ENCODE measurements at places on chromosomes 1 and 21.

DNA sequence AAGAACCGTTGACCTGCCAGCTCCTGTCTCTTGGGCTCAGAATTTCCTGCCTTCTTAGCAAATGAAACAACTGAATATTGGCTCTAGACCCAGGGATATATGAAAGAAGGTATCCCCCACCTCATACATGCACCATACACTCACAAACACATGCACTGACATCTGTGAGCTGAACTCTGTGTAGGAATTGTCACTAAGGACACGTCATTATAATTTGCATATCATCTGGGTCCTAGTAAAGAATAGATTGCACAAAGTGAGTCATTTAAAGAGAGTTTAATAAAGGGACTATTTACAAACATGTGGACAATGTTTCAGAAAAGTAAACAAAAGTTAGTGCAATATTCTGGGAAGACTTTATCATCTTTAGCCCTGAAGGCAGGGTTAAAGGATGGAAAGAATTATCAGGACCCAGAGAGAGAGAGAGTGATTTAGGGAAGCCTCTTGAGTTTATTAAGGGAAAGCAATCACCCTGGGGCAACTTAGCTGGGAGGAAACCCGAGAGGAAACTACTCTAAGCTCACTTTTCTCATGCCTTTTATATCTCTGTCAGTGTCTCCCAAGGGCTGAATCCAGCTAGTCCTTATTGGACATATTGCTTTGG is 74.1 kb upstream of the PLA2G4A start:
- H3K4me3 ChIP-seq, result no peak overlapping the region
- no peak for DNase-seq
- H3K27me3 ChIP-seq, result no peaks in the 10 kb centered on the region
- no peaks in the 10 kb centered on the region for H3K4me1 ChIP-seq
- H3K36me3 ChIP-seq, result no peaks in the 10 kb centered on the region
- no peak overlapping the region for H3K27ac ChIP-seq

DNA sequence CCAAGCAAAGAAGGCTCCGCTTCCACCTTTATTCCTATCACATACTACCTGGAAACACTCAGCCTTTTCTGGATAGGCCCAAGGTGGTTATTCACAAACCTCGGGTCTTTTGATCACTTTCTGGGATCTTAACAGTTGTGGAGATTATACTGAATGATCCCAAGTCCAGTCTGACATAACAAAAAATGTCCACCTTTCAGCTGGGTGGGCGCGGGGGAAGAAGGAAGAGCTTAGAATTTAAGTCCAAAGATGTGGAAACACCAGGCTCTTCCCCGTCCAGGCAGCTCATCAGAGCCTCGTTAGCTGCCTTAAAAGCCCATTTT is 338 bp upstream of the C1orf53 start:
- H3K4me1 ChIP-seq, result peaks cover 21% of the 10 kb centered on the region
- H3K4me3 ChIP-seq, result peak overlapping the region; percentile 82
- peaks cover 61% of the 10 kb centered on the region for H3K27me3 ChIP-seq
- no peak for DNase-seq
- H3K36me3 ChIP-seq, result no peaks in the 10 kb centered on the region

- no peak for DNase-seq
- H3K36me3 ChIP-seq, result no peaks in the 10 kb centered on the region
- H3K4me1 ChIP-seq, result no peaks in the 10 kb centered on the region
- no peak overlapping the region for H3K4me3 ChIP-seq
- H3K27me3 ChIP-seq, result peaks cover 17% of the 10 kb centered on the region
- no peak overlapping the region for H3K27ac ChIP-seq
Observed at GRCh38 chr1:30895944-30896660, 12.5 kb downstream of the SDC3 start.

DNA sequence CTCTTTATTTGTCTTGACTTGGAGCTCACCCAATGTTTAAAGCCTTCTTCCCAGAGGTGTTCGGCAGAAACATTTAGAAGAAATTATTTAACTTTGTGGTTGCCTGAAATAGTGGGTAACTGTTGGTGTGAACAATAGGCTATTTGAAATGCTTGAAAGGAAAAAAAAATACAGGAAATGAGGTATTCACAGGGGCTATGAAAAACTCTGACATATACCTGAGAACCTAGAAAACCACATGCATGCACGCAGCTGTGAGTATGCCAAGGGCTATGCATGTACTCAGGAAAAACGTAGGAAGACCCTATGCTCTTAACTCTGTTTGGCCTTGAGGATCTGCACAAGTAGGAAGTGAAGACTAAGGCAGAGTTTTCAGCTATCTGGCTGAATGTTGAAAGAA is 16.4 kb upstream of the RNF186 start:
- H3K36me3 ChIP-seq, result no peaks in the 10 kb centered on the region
- H3K4me3 ChIP-seq, result no peak overlapping the region
- no peaks in the 10 kb centered on the region for H3K4me1 ChIP-seq
- no peak for DNase-seq

DNA sequence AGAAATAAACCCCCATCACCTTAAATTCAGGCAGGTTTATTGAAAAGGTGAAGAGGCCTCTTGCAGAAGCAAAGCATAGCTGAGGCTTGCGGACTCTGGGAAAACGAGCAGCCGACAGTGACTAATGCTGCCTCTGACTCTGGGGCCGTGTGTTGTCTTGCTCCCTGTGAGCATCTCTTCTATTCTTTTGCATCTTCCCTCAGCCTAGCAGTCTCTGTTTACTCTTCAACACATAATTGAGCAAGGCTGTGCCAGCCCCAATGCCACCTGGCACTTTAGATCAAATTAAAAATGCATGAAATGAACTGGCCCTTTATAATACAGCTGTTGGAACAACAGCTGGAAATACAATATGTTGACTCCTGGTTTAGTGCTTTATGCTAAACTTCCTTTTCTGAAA is 18.4 kb upstream of the REG4 start:
- H3K4me3 ChIP-seq, result no peak overlapping the region
- no peak overlapping the region for H3K27ac ChIP-seq
- H3K27me3 ChIP-seq, result peaks cover 12% of the 10 kb centered on the region
- DNase-seq, result no peak
- H3K36me3 ChIP-seq, result no peaks in the 10 kb centered on the region
- no peaks in the 10 kb centered on the region for H3K4me1 ChIP-seq

GRCh38 chr1:180181048-180181447 is 26.4 kb downstream of the QSOX1 start:
- DNase-seq, result no peak
- no peak overlapping the region for H3K4me3 ChIP-seq
- no peaks in the 10 kb centered on the region for H3K27me3 ChIP-seq
- no peaks in the 10 kb centered on the region for H3K36me3 ChIP-seq
- no peaks in the 10 kb centered on the region for H3K4me1 ChIP-seq
- H3K27ac ChIP-seq, result no peak overlapping the region

GRCh38 chr1:210568631-210569030 is 239.9 kb downstream of the HHAT start:
- no peaks in the 10 kb centered on the region for H3K36me3 ChIP-seq
- DNase-seq, result no peak
- no peaks in the 10 kb centered on the region for H3K4me1 ChIP-seq
- H3K27me3 ChIP-seq, result no peaks in the 10 kb centered on the region
- no peak overlapping the region for H3K4me3 ChIP-seq

Measured in activated naive CD8-positive, alpha-beta T cell treated with anti-CD3 and anti-CD28 coated beads for 36 hours (primary cell).